Skeletal muscle tissue (tissue), 5 donors: ENCODE measurements at places on chromosomes 3 and 15. TPM values are rescaled to one million over a fixed set of nuclear protein-coding genes. Genes with fewer than 3 reads are reported as not detected.

The CACNA2D3 gene
- 3.1 TPM for total RNA-seq

The FEZF2 gene
- total RNA-seq = not detected

The FBXO40 gene
- 4.2 TPM for total RNA-seq

The CHRD gene
- 14.1 TPM for total RNA-seq

The GOLGA8G gene
- total RNA-seq = not detected

The MNS1 gene
- total RNA-seq = 0.52 TPM

The LYZL4 gene
- not detected for total RNA-seq

The TNFAIP8L3 gene
- 2.1 TPM for total RNA-seq

The GOLGA8S gene
- total RNA-seq = not detected

The ATP13A4 gene
- total RNA-seq = 1.6 TPM

The ZBTB47 gene
- total RNA-seq = 21.4 TPM

The RPS27L gene
- total RNA-seq = 25.1 TPM

The AP3B2 gene
- total RNA-seq = not detected

The GPR149 gene
- not detected for total RNA-seq

The FAM81A gene
- total RNA-seq = 0.52 TPM

The MCTP2 gene
- total RNA-seq = 2.1 TPM

The SLC2A2 gene
- not detected for total RNA-seq
